ENCODE measurements at places on chromosomes 3 and 15.

DNA sequence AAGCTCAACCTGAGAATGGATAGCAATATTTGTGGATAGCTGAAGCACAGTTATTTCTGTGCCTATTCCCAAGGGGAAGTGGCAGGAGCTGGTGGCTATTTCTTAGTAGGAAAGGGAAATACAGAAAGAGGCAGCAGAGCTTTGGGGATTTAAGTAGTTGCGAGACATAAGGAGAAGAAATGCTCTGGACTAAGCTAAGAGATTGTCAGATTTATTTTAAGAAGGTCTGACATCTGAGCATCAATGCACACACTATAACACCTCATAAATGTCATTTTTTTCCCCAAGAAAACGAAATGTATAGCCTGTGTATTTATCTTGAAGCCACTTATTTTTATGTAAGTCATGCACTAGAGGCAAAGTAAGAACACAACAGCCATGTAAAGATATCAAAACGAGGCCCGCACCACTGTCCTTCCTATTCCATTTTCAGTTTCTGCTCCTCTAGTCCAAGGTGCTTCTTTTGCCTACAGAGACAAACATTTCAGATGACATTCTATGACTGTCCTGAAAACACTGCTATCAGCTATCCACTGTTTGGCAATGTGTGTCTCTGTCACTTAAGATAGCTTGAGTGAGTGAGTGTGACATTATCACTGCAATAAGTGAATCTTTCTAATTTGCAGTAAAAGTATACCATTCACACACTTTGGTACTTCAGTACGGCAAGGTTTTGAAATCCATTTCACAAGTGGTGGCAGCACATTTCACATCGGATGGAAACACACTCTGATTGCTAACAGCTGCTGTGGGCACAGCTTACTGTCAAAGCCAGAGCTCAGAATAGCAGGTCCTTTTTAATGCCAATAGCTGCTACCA is 62.7 kb upstream of the ICE2 start:
- DNase-seq = no peak

DNA sequence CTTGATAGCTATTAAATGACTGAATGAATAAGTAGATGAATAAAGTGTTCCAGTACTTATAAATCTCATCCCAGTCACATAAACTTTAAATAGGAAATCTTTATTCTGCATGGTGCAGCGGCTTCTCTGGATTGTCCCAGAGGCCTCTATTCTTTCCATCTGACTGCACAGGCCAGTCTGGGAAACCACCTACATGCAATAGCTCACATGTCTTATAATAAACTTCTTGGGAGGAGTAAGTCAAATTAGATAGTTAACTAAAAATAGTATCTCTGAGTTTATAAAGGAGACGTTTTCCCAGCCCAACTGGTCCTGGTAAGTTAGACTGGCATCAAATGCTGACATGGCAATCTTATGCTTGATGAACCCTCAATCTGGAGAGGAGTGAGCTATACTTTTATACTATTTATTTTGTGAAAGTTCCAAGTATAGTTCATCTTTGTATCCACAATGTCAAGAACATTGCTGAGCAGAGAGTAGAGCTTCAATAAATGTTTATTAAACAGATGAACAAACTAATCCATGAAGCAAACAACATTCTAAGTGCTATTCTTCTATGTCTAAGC is 417.6 kb downstream of the TIGIT start:
- DNase-seq = no peak

DNA sequence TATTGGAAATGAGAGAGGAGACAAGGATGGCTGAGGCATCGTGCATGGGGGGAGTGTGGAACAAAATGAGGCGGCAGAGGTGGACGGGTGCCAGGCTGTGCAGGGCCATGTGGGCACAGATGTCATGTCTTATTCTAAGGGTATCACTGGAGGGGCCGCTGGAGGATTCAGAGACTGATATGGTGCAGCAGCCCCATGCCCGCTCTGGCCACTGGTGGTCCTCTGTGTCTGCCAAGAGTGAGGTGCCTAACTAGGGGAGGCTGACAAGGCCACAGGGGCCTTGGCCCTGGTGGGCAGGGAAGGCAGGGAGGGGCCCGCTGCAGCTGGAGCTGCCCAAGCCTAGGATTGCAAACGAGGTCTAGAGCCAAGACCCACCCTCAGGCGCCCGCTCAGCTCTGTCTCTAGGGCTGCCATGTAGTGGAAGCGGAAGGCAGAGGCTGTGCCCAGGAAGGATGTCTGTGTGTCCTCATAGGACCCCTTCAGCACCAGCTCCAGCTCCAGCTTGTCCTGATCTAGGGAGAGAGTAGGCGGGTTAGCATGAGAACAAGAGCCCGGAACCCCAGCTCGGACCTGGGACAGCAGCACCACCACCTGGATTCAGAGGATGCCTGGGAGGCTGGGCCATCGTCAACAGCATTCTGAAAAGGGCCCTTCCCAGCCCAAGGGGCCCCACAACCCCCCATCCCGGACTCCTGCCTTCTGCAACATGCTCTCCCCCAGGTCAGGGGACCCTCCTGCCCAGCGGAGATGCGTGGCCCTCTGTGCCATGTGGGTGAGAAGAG is 11.3 kb downstream of the PLA2G4D start:
- DNase-seq = no peak

- peak; percentile 33 for DNase-seq
Measured at GRCh38 chr3:8324747-8325146, 176.9 kb upstream of the LMCD1 start.

- no peak for DNase-seq
Measured at GRCh38 chr15:74315626-74316025, 51.8 kb downstream of the CYP11A1 start.

GRCh38 chr3:68972358-68972979 is 40.1 kb upstream of the TAFA4 start:
- peak; percentile 80 for DNase-seq

GRCh38 chr3:54810401-54810800 is 117.5 kb downstream of the LRTM1 start:
- DNase-seq = no peak

DNA sequence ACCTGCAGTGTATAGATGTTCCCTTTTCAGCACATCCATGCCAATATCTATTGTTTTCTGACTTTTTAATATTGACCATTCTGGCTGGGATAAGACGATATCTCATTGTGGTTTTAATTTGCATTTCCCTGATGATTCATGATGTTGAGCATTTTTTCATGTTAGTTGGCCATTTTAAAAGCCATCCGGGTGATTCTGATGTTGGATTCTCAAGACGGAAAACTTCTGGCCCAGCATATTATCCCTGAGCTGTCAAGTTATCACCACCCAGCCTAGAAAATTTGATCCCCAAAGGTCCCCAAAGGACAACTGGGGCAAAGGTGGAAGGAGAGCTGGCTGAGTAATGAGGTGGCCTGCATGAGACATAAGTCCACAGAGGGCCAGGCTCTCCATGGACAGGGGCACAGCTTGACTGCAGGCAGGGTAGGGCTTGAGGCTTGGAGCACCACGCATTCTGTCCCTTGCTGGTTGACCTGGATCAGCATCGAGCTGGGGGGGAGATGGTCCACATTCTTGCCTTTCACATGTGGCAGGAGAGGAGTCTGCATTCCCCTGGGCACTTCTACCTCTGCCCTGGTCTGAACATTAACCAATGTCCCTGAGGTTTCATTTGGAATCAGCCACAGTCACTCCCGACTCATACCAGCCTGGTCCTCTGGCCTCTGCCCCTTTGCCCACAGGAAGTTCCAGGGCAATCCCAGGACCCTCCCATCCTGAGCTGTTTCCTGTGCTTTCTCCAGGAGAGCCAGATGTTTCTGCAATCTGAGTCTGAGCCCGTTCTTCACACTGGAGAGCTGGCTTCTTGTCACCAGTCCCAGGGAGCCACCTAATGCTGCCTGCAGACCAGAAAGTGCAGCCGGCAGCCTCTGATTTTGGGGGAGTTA is 69.2 kb downstream of the ISG20 start:
- DNase-seq = no peak

- peak; percentile 19 for DNase-seq
Measured at GRCh38 chr3:138945709-138946662, 951 bp downstream of the FOXL2 start.

GRCh38 chr3:4091786-4092185 is 211.4 kb upstream of the SETMAR start:
- DNase-seq = no peak

DNA sequence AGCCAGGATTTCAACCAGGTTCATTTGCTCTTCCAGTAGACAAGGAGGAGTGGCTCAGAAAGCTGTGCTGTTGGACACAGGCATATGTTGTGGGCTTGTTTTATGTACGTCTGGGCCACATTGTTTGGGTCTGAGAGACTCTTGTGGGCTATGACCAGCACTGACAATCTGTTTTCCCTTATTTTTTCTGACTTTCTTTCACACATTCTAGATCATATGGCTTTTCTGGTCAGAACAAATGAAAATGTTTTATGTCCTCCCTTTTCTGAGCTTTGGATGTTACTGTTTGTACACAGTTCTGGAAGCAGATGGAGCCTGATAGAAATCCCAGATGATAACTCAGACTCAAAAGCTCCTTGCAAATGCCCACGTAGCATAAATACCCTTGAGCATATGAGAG is 85.8 kb upstream of the RGMA start:
- DNase-seq = no peak

DNA sequence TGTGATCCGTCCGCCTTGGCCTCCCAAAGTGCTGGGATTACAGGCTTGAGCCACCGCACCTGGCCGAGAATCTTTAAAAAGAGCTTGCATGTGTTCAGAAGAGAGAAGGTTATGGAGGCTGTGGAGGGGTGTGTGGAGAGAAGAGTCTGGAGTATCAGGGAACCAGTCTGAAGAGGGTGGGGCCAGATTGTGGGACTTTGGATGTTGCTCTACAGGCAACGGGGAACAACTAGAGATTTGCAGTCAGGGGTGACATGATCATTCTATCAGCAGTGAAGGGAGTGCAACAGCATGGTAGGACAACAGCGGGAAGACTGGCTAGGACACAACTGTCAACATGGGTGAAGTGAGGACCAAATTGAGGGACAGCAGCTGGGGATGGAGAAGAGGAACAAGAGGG is 8.9 kb downstream of the SCAMP2 start:
- DNase-seq = no peak

DNA sequence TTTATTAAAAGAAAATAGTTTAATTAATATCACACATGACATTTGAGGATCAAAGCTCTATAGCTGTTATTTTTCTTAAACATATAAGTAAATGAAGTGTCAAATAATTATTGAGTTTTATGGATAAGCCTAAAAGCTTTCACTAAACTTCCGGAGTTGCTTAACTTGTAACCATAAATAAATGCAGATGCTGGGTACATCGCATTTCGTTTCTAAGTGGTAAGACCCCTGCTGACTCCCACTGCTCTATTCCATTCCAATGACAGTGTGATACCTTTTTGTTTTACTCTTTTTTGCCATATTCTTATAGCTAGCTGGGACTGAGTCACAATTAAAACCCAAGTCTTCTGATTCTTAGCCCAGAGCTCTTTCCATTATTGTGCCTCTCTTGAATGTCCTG is 411.1 kb downstream of the SOX2 start:
- no peak for DNase-seq

DNA sequence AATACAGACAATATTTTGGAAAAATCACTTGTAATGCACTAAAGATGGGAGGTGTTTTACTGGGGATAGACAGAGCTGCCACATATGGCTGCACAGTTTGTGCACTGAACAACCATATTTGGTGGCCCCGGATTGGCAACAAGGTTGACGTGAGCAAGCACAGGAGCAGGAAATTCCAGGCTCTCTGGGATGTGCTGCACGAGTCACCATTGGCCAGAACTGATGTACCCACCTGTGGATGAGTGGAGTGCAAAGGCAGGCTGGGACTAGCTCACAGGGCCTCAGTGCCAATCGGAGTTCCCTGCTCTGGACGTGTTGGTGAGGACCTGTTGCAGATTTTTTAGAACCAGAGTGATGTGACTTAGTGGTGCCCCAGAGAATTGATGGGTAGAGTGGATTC is 42.0 kb upstream of the SCAANT1 start:
- no peak for DNase-seq

- no peak for DNase-seq
Measured at GRCh38 chr15:95290176-95290974, 1040.1 kb upstream of the NR2F2 start.

DNA sequence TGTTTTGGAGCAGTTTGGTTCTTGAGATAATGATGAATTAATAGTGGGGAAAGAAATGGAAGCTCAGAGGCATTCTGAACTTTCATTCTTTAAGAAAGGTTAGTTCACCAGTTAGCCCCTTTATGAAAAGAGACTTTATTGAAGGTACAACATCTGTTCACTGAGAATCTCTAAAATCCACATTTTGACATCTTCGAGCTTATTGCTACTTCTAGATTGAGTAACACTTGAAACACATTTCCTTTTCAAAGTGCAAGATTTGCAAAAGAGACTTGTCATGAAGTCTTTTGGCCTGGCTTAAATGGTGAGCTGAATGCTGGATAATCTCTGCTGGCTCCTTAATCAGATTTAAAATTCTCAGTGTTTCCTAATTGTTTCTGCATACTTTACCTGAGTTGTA is 42.3 kb downstream of the RAB8B start:
- no peak for DNase-seq

GRCh38 chr3:171149526-171150116 is 123.1 kb upstream of the SLC2A2 start:
- DNase-seq = no peak

GRCh38 chr3:73364517-73364916 is 260.2 kb downstream of the PDZRN3 start:
- DNase-seq = no peak

GRCh38 chr3:79767905-79768267 is at the start of gene ROBO1:
Gene ROBO1, minus strand, starts transcription at chr3:79767998.
- peak; percentile 79 for DNase-seq

GRCh38 chr15:31296219-31296645 is 30.4 kb upstream of the KLF13 start:
- DNase-seq = no peak

- DNase-seq = no peak
Measured at GRCh38 chr3:31831591-31831990, 149.5 kb downstream of the OSBPL10 start.

GRCh38 chr3:17233398-17233800 is 348.6 kb downstream of the PLCL2 start:
- peak; percentile 82 for DNase-seq

GRCh38 chr3:23325466-23326065 is 122.4 kb downstream of the UBE2E2 start:
- no peak for DNase-seq

- no peak for DNase-seq
Measured at GRCh38 chr15:61266921-61267320, 37.8 kb upstream of the RORA start.

GRCh38 chr15:27686369-27686768 is 412.7 kb downstream of the OCA2 start:
- peak; percentile 4 for DNase-seq

- DNase-seq = no peak
Measured at GRCh38 chr3:124812291-124813265, 74.6 kb downstream of the ITGB5 start.

- no peak for DNase-seq
Measured at GRCh38 chr15:86384186-86384585, 304.5 kb downstream of the AGBL1 start.

GRCh38 chr3:108669208-108669607 is 79.7 kb downstream of the DZIP3 start:
- DNase-seq = no peak

Measured in HAP-1 (cell line).